Ecto neural progenitor cell (in vitro differentiated cells): ENCODE measurements at places on chromosomes 3 and 15.

GRCh38 chr3:105406268-105406667 is 39.6 kb downstream of the ALCAM start:
- no peak for DNase-seq

DNA sequence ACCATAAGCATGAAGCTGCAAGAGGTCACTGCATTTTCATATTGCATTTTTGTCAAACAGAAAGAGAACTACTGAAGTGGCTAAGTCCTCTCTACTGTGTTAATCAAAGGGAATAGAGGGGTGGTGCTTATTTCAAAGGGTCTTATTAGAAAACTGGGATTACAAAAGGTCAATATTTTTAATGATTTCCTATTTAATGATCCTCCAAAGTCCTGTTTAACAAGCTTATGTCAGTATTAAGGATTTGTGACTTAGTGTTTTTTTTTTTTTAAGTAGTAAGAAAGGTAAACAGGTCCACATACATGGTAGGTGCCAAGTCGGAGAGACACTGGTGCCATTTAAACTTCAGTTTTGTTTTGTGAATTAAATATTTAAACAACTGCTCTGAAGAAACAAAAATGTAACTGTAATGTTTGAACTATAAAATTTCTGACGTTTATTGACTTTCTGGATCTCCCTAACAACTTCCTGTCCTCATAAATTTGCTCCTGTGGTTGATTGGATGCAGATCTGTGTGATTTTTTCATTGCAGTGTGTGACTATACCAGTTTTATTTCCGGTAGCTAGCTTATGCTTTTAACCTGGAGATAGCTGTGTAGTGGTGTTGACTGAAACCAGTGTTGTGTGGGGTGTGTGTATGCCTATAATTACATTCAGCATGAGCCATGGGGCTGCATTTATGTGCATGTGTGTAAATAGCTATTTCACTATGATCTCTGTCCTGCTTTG is 8.6 kb upstream of the CACNA1D start:
- DNase-seq: no peak

DNA sequence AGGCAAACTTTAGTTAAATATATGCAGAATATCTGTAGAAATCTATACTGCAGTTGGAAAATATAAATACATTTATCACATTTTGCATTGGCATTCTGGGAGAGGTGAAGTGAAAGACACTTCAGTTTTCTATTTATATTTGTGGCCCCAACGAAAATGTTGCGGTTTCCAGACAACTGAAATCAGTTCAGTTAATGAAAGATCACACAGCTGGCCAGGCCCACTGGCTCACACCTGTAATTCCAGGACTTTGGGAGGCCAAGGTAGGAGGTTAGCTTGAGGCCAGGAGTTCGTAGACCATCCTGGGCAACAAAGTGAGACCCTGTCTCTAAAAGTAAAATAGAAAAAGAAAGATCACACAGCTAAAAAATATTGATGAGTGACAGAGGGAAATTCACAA is 11.9 kb upstream of the CLASP2 start:
- no peak for DNase-seq

DNA sequence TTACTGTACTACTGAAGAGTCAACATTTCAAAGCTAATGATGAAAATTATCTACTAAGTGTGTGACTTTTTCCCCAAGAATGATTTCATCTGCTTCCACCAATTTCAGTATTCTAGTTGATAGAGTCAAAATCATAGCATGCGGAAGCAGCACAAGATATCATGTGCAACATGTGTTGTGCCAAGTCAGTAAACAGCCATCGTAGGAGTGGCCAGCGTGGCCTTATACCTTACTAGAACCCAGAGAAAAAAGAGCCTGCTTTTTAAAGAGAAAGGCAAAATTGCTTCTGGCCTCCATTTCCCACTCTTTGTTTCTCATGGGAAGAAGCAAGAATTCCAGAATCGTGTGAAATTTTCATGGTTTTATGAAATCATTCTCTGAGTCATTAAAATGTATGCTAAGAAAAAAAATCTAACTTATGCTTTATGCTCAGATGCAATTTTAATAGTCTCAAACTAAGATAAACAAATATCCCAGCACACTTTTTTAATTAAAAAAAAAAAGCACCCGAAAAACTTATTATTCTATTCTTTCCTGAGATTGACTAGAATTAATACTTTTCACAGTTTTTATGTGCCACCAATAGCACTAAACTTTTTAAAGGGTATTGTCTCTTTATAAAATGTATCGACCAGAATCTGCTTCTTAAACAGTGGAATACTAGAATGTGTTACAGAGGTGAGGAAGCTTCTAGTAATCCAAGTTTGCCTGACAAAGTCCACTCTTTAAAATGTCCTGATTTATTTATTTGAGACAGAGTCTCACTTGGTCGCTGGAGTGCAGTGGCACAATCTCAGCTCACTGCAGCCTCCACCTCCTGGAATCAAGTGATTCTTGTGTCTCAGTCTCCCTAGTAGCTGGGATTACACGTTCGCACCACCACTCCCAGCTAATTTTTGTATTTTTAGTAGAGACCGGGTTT is 87.3 kb downstream of the MBNL1 start:
- DNase-seq: no peak

GRCh38 chr3:49421890-49422378 is 339 bp downstream of the AMT start:
- DNase-seq: no peak

DNA sequence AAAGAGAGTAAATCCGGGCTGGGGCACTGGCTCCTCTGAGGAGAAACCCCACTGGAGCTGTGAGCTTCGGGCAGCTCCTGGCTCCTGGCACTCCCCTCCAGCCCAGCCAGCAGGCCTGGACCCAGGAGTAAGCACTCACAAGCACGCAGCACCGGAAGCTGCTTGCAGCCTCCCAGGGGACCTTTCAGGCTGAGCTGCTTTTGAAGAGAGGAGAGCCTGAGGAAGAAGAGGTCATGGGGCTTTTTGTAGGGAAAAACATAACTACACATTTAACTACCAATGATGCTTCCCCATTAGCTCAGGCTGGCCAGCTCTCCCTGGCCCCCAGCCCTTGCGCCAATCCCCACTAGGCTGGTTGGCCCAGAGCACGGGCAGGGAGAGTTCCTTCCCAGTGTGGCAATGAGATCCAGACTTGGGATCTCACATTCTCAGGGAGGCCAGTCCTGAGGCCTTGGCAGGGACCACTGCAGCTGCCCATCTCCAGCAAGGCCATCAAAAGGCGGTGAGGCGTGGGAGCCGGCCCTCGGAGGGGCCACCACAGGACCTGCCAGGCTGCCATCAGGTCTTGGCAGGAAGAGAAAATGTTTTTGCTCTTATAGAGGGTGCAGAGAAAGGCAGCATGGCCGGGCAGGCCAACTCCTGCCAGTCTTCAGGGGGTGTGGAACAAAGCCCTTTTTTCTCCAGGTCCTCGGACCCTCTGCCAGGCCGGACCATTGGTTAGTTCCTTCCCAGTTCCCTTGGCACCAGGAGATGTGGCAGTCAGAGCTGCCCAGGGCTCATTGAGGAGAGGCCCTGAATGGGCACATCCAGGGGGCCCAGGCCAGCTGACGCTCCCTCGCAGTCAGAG is 41.5 kb upstream of the MFGE8 start:
- DNase-seq: no peak

DNA sequence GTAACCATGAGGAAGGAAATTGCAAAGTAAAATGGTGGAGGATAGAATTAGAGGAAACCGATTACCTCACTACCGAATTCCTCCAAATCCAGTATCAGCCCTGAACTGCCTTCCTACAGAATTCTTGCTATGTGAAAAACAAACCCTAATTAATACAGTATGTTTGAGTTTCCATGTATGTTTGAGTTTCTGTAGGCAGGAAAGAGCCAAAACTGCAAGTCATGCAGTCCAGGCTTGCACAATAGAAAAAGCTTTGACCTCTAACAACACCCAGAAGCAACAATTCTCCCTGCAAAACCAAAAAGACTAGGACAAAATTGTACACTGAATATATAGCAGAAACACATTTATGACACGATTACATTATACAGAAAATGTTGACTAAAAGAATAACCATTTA is 614.8 kb downstream of the DIPK2A start:
- no peak for DNase-seq

DNA sequence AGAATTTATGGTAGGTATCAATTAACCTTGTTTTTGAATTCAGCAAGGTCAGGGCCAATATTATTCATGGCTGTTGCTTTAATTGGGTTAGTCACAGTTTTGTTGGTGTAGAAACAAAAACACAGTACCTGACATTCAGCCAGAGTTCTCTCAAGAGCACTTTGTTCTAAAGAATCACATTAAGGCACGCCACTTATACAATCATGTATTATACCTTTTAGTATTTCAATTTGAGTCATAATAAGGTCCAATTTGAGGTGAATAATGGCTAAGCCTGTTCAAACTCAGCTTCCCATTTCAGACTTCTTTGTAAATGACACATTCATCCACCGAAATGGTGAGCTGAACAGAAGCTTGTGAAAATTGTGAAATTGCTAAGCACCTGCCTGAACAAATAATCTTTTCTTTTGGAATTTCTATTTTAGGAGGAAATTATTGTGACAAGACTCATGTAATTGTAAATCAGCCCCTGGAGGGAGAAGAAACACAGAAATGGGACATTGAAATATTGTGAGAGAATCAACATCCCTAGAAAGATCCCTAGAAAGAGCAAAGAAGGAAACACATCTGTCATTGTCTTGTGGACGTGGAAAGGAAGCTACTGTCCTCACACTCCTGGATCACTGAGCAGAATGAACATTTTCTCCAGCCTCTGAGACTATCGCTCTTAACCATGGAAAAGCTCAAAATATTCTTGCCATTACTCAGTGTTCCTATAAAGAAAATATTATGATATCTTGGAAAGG is 29.3 kb downstream of the RIOX2 start:
- DNase-seq: no peak

- DNase-seq: no peak
These were observed 152.0 kb upstream of the PEX5L start for GRCh38 chr3:180188512-180189309.

GRCh38 chr15:101035611-101036010 is 116.5 kb downstream of the LRRK1 start:
- DNase-seq: no peak

DNA sequence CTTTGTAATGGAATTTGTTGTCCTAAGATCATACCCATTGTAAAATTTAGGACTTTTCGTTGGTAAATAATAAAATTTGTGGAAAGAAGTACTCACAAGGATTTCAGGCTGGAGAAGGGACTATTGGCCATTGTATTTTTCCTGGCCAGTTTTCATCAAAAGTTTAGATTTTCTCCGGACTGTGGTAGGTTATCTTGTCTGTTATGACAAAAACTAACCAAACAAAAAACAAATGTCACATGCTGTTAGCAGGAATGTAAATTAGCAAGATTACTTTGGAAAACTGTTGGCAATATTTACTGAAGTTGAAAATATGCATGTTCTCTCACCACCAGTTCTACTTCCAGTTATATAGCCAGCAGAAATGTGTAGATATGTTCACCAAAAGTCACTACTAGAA is 27.8 kb downstream of the PDE8A start:
- DNase-seq: no peak

DNA sequence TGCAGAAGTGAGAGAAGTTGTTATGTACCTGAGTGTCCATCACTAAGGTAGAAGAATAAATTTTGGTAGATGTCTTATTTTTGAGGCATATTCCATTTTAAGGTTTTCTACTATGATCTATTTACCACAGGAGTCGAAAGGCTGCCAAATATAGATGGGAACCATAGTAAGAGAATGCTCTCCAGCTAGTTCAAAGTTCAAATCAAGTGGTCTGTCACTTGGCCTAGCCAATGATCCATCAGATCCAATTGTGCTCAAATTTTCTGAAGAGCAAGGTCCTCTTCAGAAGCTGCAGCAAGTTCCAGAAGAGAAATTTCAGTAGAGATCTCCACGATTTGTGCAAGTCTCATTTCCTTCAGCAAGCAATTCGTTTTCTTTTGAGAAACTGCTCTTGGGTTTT is 10.9 kb downstream of the PROS1 start:
- DNase-seq: no peak

DNA sequence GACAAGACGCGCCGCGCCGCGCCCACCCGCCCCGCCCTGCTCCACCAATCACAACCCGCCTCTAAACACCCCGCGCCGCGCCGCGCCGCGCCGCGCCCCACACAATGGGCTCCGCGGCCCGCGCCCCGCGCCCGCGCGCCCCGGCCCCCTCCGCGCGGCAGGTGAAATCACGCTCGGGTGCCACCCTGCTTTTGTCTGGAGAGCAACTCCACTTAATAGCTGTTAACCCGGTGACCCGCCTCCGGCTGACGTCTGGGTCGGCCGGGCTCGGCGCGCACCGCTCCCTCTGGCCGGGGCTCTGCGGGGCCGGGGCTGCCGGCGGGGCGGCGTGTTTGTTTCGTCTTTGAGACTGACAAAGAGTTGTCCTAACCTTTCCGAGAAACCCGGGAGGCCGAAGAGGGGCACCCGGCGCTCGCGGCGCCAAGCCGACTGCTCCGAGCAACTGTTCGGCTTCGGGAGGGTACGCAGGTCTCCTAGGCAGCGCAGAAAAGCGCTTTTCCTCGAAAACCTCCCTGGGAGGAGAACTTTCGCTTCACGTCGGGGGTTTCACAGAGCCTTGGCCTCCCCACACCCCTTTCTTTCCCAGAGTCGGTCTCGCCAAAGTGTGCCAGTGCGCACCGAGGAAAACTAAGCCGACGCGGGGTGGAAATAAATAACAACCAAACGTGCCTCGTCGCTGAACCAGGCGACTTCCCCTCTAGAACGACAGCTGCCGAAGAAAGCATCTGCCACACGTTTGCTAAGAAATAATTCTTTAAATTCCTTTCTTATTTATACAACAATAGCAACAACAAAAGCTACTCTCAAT is 518.4 kb downstream of the FOXP1 start:
- DNase-seq: peak; percentile 78

- peak; percentile 57 for DNase-seq
These were observed 57.6 kb downstream of the CLDN11 start for GRCh38 chr3:170476291-170476690.

- no peak for DNase-seq
These were observed 229.7 kb upstream of the EIF1B start for GRCh38 chr3:40079847-40080240.

DNA sequence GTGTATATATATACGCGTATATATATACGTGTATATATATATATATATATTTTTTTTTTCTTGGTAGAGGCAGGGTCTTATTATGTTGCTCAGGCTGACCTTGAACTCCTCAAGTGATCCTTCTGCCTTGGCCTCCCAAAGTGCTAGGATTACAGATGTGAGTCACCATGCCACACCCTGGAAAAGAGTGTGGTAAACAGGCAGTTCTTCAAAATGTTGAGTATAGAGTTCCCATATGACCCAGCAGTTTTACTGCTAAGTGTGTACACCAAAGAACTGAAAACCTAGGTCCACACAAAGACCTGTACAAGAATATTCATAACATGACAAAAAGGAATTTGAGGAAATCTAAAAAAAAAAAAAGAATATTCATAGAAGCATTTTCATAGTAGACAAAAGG is 71.8 kb upstream of the GCNT3 start:
- no peak for DNase-seq

DNA sequence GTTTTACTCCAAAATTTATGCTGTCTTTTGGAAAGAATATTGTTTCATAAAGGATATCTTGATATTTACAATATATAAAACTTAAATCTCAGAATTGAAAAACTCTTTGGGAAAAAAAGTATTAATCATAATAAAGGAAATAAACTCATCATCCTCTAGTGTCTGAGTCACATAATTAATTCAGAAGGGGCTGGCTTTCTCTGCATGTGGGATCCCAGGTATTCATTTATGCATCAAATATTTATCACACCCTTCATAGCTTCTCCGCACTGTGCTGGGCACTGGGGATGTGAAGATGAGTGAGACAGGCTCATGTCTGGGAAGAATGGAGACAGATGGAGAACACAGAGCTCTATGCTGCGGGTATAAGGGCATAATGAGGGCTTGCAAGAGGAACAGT is 65.6 kb downstream of the CCNL1 start:
- DNase-seq: no peak

GRCh38 chr3:37030588-37030987 is 37.3 kb downstream of the MLH1 start:
- DNase-seq: no peak

GRCh38 chr3:42732829-42733459 is 30.3 kb upstream of the HHATL start:
- DNase-seq: peak; percentile 46
